Stimulated activated CD8-positive, alpha-beta memory T cell treated with anti-CD3 and anti-CD28 coated beads, Interleukin-2, amount 100 ng/mL, for 1 hour (primary cell): ENCODE measurements at places on chromosomes 11 and 22.

GRCh38 chr11:118625036-118625690 lies 17.7 kb downstream of the PHLDB1 start:
- no peak for DNase-seq

- DNase-seq: no peak
These were observed 76.1 kb downstream of the KIRREL3 start for GRCh38 chr11:126924376-126925040.

DNA sequence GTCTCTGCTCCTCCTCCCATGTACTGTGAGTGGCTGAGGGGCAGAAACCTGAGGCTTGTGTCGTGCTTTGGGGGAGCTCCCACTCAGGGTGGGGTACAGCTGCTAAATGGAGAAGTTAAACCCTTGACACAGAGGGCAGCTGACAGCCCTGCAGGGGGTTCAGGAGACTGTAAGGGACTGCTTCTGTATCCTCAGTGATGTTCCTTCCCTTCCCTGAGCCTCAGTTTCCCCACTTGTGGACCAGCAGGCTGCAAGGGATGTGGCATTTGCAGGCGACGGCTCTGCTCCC lies 15.6 kb downstream of the SYNGR1 start:
- no peak for DNase-seq

DNA sequence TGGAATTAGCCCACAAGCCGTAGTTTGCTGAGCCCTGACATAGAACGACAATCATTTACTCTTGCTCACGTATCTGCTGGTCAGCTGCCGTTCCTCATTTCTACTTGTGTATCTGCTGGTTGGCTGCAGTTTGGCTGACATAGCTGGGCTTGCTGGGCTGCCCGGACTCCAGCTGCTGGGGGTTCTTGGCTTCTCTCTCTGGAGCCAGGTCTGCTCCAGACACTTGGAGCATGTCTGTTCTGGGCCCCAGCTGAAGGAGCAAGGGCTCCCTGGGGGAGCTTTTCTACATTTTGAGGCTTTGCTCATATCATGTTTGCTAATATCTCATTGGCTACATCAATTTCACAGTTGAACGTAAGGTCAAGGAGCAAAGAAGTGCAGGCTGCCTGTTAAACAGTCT lies 47.3 kb downstream of the PRDM11 start:
- no peak for DNase-seq

- DNase-seq: no peak
These were observed 540.3 kb downstream of the ETS1 start for GRCh38 chr11:128047026-128047425.

GRCh38 chr11:128201801-128202200 lies 385.6 kb downstream of the ETS1 start:
- no peak for DNase-seq

DNA sequence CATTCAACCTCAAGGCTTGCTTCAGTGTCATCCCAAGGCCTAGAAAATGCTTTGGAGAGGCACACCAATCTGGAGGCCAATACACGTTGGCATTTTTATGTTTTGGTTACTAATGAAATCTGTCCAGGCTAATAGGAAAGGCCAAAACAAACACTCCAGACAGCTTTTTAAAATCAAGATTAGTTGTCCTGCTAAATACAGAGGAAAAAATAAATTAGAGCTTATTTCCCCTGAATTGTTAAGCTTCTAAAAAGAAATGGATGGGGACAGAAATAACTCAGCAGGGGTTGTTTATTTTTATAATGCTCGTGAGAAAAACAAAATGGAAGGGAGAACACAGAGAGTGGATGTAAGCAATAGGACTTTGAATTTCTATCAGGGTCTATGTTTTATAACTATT lies 438.5 kb upstream of the LRRC4C start:
- no peak for DNase-seq

DNA sequence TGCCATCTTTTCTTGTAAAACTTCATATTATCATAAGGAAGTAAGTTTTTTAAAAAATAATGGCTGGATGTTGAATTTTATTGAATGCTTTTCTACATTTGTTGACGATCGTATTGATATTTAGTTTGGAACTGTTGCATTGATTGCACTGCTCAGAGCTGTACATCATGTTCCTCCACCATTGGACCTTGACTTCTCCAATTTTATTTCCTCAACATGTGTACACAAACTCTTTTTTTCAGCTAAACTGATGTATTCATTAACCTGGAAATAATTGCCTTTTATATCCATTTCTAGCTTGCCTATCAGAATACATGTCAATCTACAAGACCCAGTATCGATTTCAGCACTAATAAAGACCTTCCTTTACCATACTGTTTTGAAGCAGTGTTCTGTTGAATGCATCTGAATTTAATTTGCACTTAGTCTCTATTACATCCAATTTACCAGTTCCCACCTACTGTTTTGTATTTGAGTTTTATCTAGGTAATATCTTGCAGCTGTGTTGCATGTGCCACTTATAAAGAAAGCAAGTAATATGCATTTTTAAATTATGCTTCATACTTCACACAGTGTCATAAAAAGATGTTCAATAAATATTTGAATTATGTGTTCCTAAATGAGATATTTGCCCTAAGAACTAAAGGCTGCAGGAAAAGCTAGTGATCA lies 5.5 kb downstream of the CEP57 start:
- DNase-seq: no peak

- DNase-seq: no peak
These were observed 494.5 kb upstream of the LARGE1 start for GRCh38 chr22:34414467-34415440.

- no peak for DNase-seq
These were observed 40.9 kb downstream of the RNF141 start for GRCh38 chr11:10499874-10500601.

DNA sequence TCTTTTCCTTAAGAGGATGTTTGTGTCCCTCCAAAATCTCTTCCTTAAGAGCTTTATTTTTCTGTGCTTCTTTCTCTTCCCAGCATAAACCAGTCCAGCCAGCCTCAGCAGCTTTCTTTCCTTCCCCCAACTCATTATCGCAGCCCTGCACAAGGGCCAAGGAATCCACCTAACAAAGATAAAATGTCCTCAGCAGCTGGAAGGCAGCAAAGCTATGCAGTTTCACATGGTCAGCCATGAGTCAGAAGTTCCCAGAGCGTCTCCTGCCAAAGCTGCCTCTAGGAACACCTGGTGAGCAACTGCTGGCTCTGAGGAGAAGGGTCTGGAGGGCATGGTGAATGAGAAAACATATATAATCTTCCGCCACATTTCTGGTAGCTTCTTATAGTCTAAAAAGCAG lies 45.3 kb upstream of the HMGXB4 start:
- no peak for DNase-seq

DNA sequence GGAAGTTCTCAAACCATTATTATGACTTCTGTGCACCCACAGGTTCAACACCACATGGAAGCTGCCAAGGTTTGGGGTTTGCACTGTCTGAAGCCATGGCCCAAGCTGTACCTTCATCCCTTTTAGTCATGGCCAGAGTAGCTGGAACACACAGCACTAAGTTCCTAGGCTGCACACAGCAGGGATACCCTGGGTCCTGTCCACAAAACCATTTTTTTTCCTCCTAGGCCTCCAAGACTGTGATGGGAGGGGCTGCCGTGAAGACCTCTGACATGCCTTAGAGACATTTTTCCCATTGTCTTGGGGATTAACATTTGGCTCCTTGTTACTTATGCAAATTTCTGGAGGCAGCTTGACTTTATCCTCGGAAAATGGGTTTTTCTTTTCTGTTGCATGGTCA lies 42.7 kb downstream of the DDIAS start:
- no peak for DNase-seq

- no peak for DNase-seq
These were observed 59.0 kb downstream of the SOX6 start for GRCh38 chr11:16297332-16297731.

DNA sequence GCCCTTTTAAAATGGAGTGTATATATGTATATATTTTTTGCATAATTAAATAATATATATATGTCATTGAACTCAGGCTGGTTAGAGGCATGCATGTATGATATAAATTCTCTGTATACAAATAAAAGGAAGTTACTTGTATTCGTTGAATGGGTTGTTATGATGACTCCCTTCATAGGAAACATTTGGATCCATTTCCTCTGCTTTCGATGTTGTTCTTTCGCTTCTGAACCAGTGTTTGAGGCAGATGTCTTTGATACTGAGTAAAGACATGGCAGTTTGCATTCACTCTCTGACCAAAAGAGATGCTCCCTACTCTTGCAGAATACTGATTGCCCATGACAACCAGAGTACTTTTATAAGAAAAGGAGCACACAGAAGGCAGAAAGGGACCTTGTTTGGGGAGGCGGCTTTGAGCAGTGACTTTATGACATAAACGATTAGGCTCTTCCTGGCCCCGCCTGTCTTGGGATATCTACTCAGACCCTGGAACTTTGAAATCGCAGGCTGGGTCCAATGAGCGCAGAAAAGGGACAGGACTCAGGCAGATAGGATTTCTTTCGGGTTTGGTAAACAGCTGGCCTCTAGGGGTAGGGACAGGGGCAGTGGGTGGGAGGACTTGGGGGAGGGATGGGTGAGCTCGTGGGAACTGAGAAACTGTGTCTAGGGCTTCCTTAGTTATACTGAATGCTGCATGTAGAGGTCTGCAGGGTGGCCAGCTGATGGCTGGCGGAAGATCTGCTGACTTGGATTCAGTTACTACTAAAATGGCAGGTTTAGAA lies 23.2 kb downstream of the TIMP3 start:
- DNase-seq: no peak

DNA sequence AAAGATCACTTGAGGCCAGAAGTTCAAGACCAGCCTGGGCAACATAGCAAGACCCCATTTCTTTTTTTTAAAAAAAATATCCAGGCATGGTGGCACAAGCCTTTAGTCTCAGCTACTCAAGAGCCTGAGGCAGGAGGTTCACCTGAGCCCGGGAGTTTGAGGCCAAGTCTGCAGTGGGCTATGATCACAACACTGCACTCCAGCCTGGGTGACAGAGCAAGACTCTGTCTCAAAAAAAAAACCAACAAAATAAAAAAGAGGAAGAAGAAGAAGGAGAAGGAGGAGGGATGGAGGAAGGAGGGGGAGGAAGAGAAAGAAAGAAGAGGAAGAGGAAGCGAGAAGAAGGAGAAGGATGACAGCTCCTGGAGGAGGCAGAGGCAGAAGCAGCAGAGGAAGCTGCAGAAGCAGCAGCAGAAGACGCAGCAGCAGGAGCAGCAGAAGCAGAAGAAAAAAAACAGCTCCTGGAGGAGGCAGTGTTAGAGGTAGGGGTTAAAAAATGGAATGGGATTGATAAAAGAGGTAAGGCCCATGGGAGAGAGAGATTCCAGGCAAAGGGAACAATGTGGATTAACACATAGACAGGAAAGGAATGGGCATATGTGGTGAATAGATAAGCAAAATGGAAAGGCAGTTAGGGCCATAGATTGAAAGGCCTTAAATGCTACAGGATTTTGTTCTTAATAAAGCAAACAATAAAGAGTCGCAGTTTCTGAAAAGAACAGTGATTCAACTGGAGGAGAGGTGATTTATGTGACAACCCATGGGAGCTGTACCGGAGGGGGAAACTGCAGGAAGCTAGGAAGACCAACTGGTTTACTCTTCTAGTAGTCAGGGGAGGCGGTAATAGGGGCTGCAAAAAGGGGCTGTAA lies 10.9 kb downstream of the PRCP start:
- DNase-seq: no peak

- no peak for DNase-seq
These were observed 6.9 kb downstream of the KMT5B start for GRCh38 chr11:68206211-68206610.

DNA sequence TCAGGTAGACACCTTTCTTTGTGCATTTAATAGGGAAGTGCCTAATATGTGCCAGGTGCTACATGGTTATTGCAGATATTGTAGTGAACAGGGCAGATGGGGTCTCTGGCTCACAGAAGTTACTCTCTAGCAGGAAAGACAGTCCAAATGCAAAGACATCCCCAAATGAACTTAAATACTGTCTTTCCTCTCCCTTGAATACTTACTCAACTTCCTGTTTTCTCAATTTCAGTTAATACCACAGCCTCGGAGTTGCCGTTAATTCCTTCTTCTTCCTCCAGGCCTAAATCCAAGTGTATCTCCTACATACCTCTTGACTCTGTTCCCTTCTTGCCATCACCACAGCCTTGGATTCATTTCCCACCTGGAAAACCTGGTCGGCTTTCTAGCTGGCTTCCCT lies 134.3 kb upstream of the SESN3 start:
- no peak for DNase-seq

- no peak for DNase-seq
These were observed 8.8 kb upstream of the PACS1 start for GRCh38 chr11:66061268-66061667.

DNA sequence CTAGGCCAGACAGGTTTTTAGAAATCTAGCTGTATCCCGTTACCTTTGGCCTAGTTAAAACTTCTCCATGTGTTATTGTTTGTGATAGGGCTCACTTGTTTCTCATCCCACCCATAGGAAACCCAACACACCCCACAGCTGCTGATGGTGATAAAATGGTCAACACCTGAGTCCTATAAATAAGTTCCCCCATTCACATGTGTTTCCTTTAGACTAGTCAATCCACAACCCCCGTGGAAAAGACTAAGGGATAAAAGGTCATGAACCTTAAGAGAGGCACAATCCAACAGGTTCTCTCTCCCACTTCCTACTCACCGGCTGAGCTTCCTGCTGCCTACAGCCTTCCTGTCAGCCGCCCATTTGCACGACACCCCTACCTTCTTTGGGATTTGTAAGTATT lies 768.4 kb downstream of the JRKL start:
- DNase-seq: no peak

DNA sequence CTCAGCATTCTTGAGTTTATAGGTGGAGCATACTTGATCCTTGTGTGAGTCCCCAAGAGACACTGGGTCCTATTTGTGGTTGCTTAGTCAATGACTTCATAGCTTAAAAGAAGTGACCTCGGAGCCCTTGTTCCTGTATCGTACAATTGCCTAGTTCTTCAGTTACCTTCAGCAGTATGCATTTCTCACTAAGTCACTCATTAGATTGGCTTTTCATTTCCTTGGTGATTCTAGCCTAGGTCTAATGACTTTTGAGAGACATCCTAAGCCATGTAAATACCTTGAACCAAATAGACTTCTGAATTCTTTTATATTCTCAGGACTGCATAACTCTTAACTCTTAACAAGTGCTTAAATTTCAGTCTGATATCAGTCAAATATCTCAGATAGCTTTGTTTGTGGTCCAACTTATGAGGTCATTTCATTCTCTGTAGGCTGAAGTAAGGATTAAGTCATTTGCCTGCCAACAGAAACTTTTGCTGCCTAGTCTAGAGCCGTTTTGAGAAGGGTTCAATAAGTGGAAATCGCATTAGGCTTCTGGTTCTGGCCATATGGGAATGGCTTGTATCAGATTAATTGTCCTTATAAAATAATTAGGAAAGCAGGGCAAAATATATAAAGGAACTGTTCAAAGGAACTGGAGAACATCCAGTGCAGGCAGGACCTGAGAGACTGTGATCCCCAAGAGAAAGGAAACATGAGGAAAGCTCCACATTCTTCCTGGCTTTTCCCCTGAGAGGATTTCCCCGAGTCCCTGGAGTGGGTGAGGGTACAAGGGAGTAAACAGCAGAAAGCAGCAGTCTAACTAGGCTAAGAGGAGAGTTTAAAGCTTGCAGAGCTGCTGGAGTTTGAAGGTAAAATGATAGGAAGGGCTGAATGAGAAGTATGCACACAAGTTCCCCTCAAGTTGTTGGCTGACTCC lies 39.9 kb downstream of the TRAF6 start:
- DNase-seq: no peak

GRCh38 chr11:108160970-108161566 lies 39.7 kb downstream of the ACAT1 start:
- DNase-seq: no peak
